ENCODE measurements at places on chromosomes 16 and 17. TPM values are rescaled to one million over a fixed set of nuclear protein-coding genes. Genes with fewer than 3 reads are reported as not detected.
A peak's percentile ranks its signal among the peaks of the same experiment; 100 is the strongest.

Gene SHISA9
- 1.8 TPM for total RNA-seq

Gene PIK3R6
- 0.66 TPM for total RNA-seq

GRCh38 chr16:12255919-12256665 is 279.6 kb downstream of the SNX29 start:
- DNase-seq = no peak

- DNase-seq = peak; percentile 59
Observed at GRCh38 chr17:48593840-48594537, 410 bp upstream of the HOXB5 start.

GRCh38 chr17:72734613-72735012 is 357.9 kb downstream of the SLC39A11 start:
- no peak for DNase-seq

DNA sequence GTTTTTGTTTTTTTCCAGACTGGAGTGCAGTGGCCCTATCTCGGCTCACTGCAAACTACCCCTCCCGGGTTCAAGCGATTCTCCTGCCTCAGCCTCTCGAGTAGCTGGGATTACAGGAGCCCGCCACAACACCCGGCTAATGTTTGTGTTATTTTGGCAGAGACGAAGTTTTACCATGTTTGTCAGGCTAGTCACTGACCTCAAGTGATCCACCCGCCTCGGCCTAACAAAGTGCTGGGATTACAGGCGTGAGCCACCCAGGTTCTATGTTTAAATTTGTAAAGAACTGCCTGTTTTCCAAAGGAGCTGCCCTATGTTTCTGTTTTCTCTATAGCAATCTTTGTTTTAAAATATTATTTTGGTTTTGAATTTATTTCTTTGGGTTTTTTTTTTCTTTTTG is 13.8 kb upstream of the C16orf87 start:
- no peak for DNase-seq
